ENCODE measurements at places on chromosomes 2 and 18. TPM values are rescaled to one million over a fixed set of nuclear protein-coding genes. Genes with fewer than 3 reads are reported as not detected.

Gene ABCB11
- not detected for total RNA-seq

Gene PRSS56
- not detected for total RNA-seq

Gene CENPA
- total RNA-seq = 23.6 TPM

Gene OTOF
- total RNA-seq = 7.2 TPM

Gene MBD2
- total RNA-seq = 200 TPM

Gene R3HDM1
- 65.8 TPM for total RNA-seq

Gene CD8B2
- 0.09 TPM for total RNA-seq

GRCh38 chr2:8271461-8271860, 410.4 kb upstream of the ID2 start:
- DNase-seq = no peak

- DNase-seq = no peak
These were observed 612.1 kb downstream of the KCNJ3 start for GRCh38 chr2:155310589-155310988.

- DNase-seq = peak; percentile 68
These were observed 36.2 kb downstream of the GLS start for GRCh38 chr2:190916829-190917228.

- no peak for DNase-seq
These were observed 47.7 kb downstream of the PRKCE start for GRCh38 chr2:45699032-45699658.

DNA sequence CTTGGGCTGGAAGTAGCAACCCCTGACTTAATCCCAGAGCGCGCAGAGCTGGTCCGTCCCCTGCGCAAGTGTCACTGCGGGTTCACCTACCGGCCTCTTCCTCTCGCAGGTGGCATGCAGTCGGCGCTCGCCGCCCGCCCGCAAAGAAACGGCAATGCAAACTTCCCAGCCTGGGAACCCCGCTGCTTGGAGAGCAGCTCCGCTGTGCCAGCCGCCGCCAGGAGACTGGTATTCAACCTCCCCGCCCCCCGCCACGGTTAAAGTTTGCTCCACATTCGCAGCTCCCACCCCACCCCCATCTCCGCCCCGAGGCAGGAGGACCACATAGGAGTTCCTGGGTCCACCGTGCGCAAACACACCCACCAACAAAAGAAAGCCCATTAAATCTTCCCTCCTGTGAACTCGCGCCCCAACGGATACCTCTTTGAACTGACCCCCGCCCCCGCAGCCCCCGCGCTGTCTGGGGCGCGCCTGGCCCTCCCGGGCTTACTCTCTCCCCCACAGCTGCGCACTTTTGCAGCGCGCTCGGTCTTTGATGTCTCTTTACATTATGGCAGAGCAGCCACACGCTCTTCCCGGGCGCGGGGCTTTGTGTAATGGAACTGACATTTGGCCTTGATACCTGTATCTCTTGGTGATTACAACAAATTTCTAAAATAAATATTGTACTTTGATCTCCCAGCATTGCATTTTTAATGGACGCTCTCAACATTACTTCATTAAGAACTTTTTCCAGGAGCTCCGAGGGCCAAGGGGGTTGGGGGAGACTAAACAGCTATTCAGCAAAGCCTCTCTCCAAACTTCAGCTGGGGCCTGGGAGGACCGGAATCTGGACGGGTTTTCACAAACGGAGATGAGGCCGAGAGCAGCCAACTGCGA, 3.1 kb upstream of the SP5 start:
- DNase-seq = peak; percentile 57

DNA sequence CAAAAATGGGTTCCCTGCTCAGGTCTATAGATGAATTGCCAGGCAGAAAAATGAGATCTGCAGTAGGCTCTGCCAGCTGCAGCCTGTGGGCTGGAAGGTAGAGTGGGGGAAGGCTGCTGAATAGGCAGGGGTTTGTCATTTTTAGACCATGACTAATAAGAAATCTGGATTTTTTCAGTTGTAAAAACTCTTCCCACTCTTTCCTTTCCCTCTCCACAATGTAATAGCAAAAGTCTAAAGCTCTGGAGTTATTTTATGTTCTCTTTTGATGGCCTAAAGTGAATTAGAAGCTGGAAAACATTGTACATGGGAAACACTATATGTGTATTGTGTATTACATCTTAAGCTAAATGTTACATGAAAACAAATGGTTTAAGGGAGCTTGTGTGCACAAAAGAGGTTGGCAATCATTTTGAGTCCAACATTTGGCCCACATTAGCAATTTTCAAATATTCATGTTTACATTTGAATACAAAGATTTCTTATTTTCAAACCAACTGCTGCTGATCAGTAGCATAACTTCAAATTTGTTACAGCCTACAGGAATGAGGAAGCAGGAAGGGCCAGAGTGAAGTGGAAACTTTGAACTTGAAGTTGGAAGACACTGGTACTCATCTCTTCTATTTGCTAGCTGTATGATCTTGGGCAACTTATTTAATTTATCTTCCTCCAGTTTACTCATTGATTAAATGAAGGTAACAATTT, 407.1 kb downstream of the SLC4A3 start:
- DNase-seq = no peak

- DNase-seq = no peak
These were observed 604 bp downstream of the COQ10B start for GRCh38 chr2:197453914-197454398.

DNA sequence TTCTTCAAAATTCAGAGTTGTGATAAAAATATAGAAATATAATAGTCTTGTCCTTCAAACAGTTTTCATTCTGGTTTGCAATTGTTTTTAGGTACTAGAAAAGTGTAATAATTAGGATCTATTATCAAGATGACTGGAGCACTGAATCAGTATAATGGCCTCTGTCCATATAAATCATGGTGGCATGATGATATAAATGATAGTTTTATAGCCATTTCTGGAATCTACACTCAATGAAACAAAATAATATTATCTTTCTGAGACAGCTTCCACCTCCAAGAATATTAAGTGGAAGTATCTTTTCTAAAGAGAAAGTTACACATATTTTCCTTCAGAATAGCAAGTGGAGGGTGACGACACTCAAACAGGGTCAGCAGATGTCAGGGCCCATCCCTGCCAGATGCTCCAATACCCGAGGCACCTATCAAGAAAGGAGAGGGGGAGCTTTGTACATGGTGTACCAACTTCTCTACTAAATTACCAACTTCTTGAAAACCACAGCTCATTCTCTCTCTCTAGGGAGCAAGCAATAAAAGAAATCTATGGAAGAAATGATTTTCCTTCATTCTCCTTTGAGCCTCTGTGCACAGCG, 882.7 kb upstream of the CHAC2 start:
- no peak for DNase-seq

DNA sequence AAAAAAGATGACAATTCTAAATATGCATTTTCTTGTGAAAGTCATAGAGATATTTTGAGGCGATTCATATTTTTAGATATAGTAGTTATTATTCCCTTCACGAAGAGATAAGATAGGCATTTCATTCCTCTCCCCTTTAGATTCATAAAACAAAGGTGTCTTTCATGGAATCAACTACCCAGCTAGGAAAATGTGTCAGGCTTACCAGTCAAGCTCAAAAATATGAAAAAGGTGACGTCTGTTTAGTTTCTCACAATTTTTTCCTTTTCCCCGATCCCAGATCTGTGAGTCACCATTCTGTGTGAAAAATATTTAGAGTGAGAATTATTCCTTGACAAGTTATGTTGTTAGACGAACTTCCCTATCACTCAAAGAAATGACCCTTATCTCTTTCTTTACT, 95.4 kb upstream of the FN1 start:
- no peak for DNase-seq

GRCh38 chr2:100831831-100832230, 11.9 kb downstream of the NPAS2 start:
- DNase-seq = no peak

DNA sequence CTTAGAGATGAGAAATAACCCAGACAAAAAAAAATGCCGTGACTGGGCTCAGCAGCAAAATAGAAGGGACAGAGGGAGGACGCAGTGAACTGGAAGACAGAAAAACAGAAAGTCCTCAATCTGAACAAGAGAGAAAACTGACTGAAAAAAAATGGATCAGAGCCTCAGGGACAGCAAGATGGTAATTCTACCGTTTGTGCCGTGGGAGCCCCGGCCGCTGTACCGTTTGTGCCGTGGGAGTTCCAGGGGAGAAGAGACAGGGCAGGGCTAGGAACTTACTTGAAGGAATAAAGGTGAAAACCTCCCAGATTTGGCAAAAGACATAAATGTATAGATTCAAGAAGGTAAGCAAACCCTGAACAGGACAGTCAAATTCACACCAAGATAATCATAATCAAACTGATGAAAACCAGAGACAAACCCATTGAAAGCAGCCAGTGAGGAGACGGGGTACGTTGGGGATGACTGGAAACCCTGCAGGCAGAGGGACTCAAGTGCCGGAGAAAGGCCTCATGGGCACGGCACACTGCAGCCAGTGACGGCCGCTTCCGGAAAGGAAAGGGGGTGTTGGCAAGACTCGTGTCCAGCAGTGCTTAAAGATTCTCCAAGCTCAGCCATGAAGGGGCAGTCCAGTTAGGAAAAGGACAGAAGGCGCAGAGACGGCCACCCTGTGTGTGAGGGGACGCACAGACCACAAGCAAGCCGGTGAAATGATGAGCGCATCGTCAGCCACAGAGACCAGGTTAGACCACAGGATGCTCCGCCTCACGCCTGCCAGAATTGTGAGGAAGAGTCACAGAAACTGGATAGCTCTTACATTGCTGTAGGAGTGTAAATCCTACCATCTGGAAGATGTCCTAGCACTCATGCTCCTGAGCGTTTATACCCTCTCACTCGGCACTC, 40.0 kb upstream of the NFATC1 start:
- DNase-seq = no peak

GRCh38 chr18:7987284-7987976, 420.3 kb downstream of the PTPRM start:
- no peak for DNase-seq

GRCh38 chr2:207142461-207142860, 23.3 kb downstream of the KLF7 start:
- DNase-seq = peak; percentile 69

GRCh38 chr18:551404-552061, 28.6 kb upstream of the CETN1 start:
- no peak for DNase-seq

DNA sequence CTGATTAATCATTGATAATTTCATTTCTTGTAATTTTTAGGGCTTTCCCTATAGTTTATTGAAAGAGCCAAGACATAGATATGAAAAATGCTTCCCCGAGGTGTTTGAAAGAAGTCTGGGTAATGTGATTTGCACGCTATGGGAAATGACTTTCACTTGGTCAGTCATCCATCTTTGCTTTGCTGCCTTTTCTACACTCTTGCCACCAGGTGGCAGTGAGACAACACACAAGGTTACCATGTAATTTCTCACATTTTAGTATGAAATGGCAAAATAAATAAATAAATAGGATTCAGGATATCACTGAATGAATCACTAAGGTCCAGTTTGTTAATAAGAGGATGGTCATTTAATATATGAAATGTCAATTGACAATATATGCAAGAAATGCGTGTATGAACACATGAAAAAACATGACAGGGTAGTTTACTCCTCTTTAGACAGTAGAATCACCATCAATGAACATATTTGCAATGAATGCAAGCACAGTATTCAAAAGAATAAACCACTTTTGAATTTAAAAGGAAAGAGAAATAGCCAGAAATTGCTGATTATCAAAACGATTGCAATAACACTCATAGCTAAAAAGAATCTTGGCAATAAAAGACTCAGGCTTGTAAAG, 52.2 kb upstream of the KCNH7 start:
- peak; percentile 66 for DNase-seq

GRCh38 chr2:239283288-239283945, 117.4 kb downstream of the HDAC4 start:
- no peak for DNase-seq

DNA sequence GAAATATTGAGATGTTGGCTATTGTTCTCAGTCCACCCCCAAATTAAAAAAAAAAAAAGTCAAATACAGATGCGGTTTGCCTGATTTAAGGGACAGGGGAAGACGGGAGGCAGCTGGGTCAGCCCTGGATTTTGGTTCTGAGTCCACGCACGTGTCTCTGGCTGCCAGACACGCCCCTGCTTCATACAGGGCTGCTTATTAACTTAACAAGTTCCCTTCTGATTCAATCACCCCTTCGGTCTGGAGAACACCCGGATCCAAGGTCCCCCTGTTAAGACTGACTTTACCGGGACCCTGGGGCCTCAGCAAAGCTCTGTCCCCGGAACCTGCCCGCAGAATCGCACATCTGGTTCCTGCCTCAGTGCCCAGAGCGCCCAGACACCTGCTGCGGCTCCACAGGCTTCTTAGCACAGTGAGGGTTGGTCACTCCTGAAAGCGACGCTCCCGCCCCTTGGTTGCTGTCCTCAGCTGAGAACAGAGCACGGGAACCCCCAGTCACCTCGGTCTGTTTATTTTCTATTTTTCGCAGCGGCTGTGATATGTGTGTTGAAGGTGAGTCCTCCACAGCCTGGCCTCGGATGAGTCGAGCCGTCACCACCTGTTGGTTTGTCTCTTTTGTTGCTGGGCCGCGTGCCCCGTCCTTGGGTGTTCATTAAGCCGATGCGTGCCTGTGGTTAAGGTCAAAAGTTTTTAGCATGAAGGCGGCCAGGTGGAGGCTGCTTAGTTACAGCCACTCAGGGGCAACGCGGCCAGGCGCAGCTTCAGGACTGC, 57.2 kb downstream of the RTP5 start:
- DNase-seq = no peak

- DNase-seq = no peak
These were observed 14.7 kb downstream of the LINC00305 start for GRCh38 chr18:64134044-64134747.

- no peak for DNase-seq
These were observed 48.0 kb downstream of the KCNIP3 start for GRCh38 chr2:95345081-95345562.

DNA sequence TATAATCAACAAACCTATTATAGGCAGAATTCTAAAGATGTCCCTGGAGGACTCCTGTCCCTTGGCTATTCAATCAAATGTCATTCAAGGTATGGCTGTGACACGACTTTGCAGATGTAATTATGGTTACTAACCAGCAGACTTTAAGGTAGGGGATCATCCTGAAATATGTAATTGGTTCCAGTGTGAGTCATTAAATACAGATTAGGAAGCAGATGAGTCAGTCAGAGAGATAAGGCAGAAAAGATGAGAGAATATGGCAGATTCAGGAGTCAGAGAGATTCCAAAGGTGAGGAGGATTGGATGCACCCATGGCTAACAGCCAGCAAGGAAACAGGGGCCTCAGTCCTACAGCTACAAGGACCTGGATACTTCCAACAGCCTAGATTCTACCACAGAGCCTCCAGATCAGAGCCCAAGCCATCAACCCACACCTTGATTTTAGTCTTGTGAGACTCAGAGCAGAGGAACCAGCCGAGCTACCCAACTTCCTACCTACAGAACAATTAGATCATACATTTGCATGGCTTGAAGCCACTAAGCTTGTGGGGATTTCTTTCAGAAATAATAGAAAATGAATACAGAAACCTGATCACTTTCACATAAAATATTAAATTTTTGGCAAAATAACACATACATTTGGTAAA, 11.2 kb upstream of the PROM2 start:
- no peak for DNase-seq
